NCI-H1436 (cell line): ENCODE measurements at places on chromosomes 12 and 14.
A peak's percentile ranks its signal among the peaks of the same experiment; 100 is the strongest.

DNA sequence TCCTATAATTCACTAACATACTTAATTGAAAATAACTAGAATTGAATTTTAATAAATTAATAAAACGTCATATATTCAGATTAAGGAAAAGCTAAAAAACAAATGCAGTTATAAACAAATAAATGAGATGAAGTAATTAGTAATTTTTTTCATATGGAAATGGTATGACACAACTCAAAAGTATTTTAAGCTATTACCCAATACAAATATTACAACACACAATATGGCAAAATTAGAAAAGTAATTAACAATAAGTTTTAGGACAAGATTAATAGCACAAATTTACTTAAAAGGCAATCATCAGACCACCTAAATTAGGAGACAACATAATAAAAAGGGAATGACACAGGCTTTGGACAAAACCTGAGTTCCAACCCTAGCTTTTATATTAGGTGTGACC is 81.7 kb downstream of the EEA1 start:
- no peak for DNase-seq

DNA sequence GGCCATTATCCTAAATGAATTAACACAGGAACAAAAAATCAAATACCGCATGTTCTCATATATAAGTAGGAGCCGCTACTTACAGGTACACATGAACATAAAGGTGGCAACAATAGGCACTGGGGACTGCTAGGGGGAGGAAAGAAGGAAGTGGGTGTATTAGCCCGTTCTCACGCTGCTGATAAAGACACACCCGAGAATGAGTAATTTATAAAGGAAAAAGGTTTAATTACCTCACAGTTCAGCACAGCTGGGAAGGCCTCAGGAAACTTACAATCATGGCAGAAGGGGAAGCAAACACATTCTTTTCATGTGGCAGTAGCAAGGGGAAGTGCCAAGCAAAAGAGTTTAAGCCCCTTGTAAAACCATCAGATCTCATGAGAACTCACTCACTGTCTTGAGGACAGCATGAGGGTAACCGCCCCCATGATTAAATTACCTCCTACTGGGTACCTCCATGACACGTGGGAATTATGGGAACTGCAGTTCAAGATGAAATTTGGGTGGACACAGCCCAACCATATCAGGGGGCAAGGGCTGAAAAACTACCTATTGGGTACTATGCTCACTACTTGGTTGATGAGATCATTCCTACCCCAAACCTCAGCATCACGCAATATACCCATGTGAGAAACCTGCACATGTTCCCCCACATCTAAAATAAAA is 16.4 kb upstream of the MIA2 start:
- no peak for DNase-seq

DNA sequence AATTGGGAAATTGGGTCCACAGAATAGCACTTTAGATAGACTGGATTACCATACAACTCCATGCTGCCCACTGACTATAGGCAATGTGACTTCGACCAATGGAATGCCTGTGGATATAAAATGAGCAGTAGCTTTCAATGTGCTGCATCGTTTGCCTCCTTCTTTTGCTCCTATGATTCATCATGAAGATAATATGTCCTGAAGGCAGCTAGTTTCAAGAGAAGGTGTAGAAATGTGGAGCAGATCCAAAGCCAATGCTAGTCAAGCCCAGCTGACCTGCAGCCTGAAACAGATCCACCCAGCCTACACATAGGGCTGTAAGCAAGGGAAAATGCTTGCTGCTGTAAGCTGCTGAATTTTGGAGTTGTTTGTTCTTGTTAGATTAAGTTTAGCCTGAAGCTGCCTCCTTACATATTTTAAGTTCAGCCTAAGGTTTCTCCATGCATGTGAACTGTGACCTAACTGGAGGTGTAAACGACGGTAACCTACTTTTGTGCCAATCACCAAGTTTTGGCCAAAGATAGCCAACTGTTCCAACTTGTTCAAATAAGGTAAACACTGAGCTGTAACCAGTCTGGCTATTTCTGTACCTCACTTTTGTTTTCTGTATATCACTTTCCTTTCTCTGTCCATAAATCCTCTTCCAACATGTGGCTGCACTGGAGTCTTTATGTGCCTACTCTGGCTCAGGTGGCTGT is 169.1 kb upstream of the AVPR1A start:
- DNase-seq, result no peak

DNA sequence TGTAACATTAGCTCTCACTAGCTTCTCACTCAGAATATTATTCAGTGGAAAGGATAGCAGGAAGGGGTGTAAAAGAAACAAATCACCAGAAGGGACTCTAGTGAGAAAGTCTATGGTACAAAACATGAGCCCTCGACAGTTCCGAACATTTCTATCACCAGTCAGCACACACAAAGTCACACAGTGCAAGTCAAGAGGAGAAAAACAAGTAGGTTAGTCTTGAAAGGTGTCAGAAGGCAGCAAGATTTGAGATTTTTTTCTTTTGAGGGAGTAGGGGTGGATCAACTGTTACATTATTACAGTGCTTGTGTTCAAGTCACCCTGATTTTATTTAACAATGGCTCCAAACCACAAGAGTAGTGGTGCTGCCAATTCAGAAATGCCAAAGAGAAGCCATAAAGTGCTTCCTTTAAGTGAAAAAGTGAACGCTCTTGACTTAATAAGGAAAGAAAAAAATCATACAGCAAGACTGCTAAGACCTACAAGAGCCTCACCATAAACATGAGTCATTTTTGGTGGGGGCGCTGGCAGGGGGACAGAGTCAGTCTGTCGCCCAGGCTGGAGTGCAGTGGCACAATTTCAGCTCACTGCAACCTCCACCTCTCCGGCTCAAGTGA is 42.3 kb downstream of the GNS start:
- no peak for DNase-seq

DNA sequence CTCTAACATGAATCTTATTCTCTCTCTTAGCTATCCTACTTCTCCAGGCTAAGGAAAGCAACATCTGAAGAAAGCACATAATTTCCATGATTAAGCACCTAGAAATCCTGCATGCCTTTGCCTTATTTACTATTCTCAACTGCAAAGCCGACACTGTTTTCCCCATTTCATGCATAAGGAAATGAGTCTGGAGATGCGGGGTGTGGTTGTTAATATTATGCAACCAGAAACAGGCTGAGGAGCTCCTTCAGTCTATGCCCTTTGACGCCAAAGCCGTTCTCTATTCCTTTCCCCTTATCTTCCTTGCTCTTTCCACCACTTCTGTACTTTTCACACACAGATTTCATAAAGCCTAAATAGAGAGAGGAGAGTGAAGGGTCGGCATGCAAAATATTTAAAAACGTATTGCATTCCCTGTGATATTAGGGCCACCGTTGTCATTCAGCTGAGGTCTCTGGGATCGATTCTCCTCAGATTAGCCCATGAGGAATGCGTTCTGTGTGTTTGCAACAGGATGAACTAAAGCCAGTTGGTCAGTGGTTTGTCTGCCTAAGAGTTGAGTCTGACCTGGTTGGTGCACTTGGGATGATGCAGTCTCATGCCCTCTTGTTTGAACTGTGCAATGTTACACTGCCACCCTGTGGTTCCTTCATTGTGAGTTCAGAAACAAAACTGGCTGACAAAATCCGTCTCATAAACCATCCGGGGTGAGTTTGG is 53.1 kb upstream of the PLEKHG7 start:
- DNase-seq, result peak; percentile 61

GRCh38 chr12:120321382-120322202 is 6.0 kb downstream of the PLA2G1B start:
- no peak for DNase-seq

- DNase-seq, result no peak
Observed at GRCh38 chr12:33314223-33314622, 125.4 kb downstream of the SYT10 start.

DNA sequence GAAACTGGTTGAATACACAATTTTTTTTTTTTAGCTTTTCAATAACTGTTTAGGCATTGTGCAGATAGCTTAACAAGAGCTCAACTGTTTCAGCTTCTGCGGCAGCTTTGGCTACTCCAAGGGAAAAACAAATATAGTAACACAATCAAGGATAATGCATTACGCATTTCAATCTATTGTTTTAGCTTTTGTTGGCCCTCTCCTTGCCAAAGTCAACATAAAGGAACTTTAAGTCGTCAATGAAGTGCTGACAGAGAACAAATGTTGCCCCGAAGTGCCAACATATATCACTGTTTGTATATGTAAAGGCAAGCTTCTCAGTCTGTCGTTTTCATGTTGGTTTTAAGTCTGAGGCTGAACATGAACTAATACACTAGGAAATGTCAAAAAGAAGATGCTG is 1087.4 kb upstream of the FLRT2 start:
- DNase-seq, result no peak

DNA sequence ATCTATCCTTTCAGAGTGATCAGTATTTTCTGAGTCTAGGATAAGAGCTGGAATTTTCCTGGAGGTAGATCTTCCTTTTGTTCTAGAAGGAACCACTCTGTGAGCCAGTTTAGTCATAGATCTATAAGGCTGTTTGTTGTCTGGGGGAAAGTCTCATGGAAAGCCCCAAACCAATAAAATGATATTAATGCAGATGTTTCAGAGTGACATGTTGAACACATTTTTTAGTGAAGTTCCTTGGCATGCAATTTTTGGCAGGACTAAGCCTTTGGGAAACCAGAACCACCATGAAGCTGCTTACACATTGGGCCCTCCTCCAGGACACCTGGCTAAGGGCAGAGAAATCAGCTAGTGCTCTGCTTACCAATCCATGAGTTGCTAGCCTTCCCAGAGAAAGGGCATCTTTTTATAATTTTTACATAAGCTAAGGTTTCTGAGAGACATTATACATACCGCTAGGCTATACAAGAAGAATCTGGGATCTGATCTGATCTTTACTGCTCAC is 101.5 kb upstream of the PCED1B start:
- no peak for DNase-seq

DNA sequence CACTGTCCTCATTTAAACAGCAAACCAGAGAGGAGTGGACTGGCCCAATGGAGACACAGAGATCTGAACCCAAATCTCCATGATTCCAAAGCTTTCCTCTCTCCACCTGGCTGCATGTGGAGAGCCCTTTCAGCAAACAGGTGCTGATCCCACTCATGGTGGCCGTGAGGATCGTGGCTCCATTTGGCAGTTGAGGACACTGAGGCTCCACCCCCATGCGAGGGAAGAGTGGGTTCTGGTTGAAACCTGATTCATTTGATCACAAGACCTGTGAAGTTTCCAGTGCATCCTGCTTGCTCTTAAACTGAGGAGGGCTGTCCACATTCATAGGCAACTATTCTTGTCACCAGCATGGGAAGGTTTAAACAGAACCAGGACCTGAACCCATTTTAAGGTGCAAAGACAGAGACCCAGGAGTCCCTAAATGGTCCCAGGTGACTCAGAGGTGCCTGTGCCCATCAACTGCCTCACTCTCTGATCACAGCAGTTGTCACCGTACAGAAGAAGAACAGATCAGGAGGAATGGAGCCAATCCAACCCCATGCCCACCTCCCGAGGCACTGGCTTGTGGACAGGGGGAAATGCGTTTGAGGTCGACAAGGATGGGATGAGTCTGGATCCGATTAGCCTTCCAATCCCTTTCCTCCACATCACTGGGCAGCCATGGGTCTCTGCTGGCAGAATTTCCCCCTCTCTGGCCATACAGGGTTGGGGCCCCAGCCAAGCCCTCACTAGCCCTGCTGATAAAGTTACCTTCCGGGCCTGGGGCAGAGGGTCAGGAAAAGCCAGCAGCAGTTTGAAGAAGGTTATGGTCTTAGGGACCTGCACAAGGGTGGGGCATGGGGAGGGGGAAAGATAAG is 45.5 kb upstream of the BCL11B start:
- DNase-seq, result no peak

GRCh38 chr12:94563286-94563685 is 87.1 kb downstream of the TMCC3 start:
- DNase-seq, result no peak

DNA sequence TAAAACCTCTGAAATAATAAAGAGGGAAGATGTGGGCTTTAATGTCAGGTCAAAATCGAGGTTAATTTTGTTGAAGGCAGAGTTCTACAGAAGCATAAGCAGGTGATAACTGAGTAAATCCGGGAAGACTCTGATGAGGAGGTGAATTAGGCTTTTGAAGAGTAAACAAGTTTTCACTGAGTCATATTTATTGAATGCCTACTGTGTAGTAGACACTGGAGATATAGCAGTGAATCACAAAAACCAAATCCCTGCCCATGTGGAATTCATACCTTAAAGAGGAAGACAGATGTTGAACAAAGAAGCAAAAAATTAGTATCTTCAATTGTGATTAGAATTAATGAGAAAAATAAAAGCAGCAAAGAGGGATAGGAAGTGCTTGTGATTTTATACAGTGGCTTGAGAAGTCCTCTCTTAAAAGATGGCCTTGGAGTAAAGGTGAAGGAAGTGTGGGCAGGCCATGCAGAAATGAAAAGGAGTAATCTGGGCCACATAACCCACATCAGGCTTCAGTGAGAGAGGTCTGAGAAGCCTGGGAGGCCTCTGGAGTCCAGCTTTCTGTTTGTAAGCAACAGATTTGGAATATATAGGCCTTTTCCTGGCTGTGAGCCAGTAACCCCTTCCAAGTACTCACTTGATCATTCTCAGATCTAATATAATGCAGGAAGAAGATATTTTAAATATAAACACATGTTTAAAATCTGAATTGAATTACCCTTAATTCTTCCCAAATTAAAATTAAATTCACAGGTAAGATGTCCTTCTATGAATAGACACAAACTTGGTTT is 46.7 kb downstream of the BHLHE41 start:
- no peak for DNase-seq

- no peak for DNase-seq
Observed at GRCh38 chr14:55131370-55132137, 2.5 kb downstream of the LGALS3 start.

GRCh38 chr14:53411125-53411524 is 258.0 kb upstream of the DDHD1 start:
- no peak for DNase-seq

- DNase-seq, result no peak
Observed at GRCh38 chr12:65649126-65649525, 175.2 kb upstream of the HMGA2 start.

DNA sequence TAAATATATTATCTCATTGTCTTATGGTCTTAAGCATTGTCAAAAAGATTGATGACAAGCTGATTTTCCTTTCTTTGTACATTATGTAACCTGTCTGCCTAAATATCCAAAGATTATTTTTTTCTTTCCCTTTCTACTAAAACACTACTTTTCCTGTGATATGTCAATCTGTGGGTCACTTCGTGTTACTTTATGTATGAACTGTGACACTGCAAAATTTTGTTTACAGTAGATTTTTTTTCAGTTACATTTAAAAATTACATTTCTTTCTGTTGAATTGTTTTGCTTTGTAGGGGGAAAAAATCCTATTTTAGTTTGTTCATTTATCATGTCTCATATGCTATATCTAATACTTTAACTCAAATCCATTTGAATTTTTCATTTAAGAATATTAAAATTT is 392.3 kb upstream of the ATXN7L3B start:
- no peak for DNase-seq

DNA sequence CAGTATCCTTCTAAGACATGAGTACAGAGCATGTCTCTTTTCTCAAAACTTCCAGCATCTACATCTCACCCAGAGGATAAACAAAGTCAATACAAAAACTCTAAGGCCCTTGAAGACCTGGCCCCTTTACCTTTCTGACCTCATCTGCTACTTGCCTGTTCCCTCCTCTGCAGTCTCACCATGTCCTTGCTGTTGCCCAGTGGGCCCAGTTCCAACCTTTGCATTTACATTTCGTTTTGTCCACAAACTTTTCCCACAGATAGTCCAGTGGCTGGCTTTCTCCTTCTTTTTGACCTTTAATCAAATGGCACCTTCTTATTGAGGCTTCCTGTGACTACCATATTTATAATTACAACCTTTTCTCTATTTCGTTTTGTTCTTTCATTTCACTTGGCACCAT is 1.6 kb downstream of the IRAK4 start:
- DNase-seq, result no peak

- no peak for DNase-seq
Observed at GRCh38 chr12:49763006-49763591, 21.7 kb downstream of the TMBIM6 start.

GRCh38 chr14:94152676-94153075 is 21.4 kb upstream of the PPP4R4 start:
- no peak for DNase-seq
